ENCODE measurements at places on chromosomes 7 and 10.

DNA sequence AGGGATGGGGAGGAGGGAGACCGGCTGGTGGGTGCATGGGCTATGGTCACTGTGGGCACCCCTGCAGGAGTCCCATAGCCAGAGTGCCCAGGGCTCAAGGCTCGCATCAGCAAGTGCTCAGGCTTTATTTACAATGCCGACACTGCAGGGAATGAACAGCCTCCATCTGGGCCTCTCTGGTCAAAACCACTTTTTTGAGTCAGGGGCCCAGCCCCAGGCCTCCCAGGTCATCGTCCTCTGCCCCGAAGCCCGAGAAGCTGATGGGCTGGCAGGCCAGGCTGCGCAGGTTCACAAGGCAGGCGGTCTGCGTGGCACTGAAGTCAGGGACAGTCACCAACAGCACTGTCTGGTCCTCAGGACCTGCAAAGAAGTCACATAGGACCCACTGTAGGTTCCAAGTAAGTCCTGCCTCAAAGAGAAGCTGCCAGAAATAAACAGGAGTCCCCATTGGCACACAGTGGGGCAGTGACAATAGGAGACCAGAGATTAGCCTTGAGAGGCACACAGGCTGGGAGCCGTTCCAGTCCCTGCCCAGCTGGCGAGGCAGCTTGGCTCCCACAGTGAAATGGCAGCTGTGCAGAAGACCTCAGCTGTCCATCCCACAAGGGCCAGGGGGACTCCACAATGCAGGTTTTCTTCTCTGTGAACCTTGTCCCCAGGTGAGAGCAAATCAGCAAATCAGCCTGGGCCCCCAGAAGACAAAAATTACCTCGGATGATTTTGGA, 8.6 kb downstream of the POLD2 start:
- DNase-seq = no peak

DNA sequence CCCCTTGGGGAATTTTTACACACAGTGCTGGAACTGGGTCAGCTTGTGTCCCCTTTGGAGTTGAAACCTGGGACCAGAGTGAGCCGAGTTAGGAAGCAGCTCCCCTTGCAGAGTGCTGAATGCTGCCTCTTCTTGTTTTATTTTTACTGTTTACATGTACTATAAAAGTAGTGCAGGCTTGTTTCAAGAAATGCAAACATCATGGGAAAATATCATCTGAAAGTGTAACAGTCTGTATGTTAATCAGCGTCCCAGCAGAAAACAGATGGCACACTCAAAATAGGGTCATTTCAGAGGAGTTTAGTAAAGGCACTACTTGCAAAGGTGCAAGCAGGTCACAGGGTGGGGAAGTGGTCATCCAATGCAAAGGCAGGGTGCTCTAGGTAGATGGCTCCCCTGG, 30.1 kb downstream of the CXCL12 start:
- DNase-seq = no peak

DNA sequence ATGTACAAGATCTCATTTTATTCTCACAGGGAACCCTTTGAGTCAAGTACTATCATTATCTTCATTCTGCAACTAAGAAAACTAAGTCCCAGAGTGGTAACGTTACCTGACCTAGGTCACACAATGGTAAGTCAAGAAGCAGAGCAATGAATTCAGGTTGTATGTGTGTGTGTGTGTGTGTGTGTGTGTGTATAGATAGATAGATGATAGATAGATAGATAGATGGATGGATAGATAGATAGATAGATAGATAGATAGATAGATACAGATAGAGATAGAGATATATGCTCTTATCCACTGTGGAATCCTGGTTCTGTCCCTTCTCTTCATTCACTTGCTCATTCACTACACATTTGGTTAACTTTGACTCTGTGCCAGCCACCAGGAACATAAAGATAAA, 29.8 kb downstream of the ASAH2 start:
- no peak for DNase-seq

- no peak for DNase-seq
These were observed 1.1 kb downstream of the HNRNPA2B1 start for GRCh38 chr7:26199301-26200037.

DNA sequence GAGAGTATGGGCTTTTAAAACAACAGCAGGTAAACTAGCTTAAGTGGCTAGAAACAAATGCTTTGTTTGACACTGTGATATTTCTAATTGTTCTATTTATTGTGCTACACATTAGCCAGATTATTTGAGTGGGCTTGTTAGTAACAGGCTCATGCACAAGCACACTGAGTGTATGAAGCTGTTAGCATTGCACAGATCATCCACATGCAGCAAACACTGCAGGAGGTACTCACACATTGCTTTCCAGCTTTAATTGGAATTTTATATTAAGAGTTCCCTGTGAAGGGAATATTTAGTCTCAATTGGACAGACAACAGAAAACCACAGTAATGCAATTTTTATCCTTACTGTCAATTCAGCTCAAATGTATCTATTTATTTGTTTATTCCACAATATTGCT, 92.9 kb upstream of the ZNF804B start:
- no peak for DNase-seq

- no peak for DNase-seq
These were observed 75.4 kb downstream of the ADARB2 start for GRCh38 chr10:1661859-1662437.

Data from LoVo (cell line).